Activated naive CD4-positive, alpha-beta T cell treated with anti-CD3 and anti-CD28 coated beads, Interleukin-2, amount 50 U/mL, for 72 hours (primary cell): ENCODE measurements at places on chromosomes 4 and X.

- DNase-seq: no peak
Measured at GRCh38 chr4:73673286-73673685, 53.0 kb upstream of the RASSF6 start.

GRCh38 chr4:110137829-110138228 is 60.6 kb downstream of the ELOVL6 start:
- no peak for DNase-seq

- DNase-seq: no peak
Measured at GRCh38 chrX:130418740-130419139, 17.0 kb downstream of the RBMX2 start.

GRCh38 chr4:107824350-107825071 is at the start of gene SGMS2:
TSS of gene SGMS2 (plus strand) at chr4:107824932. CDS start at chr4:107895554, 70,622 bp downstream.
- DNase-seq: peak; percentile 78

DNA sequence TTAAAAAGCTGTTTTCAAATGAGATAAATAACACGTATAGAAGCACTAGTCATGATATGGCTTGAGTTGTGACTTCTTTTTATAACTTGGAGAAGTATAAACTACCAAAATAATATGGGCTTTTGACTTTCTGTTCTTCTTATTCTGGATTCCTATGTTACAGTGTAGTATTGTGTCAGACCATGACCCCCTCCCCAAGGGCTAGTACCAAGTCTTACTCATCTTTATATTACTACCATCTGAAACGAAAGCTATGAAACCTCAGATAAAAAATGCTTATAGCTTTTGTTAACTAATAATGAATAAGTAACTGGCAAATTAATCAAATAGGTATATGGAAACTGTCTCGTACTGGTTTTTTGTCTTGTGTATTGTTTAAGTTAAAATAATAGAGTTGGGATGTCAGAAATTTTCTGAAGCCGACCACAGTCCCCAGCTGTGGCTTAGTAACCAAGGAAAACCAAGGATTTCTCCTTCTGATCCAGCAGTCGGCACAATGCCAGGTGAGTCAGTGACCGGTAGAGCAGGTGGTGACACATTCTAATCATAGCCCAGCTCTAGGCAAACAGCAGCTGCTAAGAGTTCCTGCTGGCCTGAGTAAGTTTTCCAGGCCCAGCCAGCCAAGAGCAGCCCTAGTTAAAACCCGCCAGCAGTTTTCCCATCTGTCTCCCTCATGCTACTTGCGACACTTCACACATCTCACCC is 163.3 kb upstream of the PRDX4 start:
- DNase-seq: no peak

DNA sequence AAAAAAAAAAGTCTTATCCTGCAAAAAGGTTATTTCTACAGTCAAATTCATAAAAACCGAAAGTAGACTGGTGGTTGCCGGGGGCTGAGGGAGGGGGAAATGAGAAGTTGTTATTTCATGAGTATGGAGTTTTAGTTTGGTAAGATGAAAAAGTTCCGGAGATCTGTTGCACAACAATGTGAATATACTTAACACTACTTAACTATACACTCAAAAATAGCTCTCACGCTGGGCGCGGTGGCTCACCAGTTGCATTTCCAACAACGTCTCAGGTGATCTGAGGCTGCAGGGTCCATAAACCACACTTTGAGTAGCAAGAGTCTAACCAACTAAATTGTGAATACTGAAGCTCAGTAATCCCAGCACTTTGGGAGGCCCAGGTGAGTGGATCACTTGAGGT is 52.4 kb downstream of the ANOS1 start:
- no peak for DNase-seq

- DNase-seq: no peak
Measured at GRCh38 chr4:9804918-9805317, 23.5 kb downstream of the DRD5 start.

DNA sequence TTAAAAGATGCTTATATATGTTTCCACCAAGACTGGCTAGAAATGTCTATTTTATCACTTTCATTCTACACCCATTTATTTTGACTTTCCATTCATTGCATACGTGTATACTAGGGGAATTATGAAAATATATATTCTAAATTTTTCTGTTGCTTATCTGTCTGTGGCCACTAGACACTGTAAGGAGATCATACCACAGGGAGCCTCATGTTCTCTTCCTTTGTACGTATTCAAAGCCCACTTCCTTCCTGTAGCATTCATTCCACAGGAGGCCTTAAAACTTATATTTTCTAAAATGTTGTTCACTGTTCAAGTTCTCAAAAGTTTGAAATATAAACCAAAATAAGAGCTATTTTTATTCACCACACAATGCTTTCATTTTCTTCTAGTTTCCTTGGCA is 1848.9 kb upstream of the TENM3 start:
- no peak for DNase-seq

DNA sequence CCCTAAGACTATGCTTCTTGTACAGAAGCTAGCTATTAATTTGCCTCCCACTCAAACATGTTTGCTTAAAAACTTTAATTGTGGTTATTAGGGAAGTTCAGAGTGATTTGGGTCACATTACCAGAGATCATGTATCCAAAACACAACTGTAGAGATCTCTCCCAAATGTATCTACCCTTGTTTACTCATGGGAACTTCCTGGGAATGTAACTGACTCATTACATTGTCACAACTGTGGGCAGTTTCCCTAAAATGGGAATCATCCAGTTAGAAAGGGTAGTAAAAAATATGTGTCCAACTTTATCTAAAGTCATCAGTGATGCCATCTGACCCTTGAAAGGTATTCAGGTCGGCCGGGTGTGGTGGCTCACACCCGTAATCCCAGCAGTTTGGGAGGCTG is 40.3 kb upstream of the GLRA3 start:
- no peak for DNase-seq

DNA sequence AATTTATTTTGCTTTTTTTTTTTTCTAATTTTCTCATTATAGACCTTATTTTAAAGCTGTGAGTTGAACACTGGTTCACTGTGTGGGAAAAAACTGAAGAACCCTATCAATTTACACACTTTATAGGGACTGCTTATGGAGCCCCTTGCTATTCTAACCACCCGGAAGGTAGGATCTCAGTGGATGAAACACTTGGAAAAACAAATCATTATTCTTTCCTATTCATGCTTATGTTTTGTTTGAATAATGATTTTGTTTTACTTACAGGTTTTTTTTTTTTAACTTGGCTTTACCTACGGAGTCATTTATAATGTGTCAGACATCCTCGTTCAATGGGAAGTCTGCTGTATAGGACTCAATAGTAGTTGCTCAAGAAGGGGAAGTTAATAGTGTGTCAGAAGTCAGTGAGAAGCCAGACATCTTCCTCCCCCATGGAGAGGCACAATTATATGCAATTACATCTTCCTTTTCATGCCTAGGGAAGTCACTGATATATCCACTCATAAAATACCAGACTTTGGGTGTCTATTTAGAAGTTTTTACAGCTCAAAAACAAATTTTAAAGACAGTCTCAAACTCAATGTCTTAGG is 113.2 kb downstream of the ARSF start:
- DNase-seq: no peak

DNA sequence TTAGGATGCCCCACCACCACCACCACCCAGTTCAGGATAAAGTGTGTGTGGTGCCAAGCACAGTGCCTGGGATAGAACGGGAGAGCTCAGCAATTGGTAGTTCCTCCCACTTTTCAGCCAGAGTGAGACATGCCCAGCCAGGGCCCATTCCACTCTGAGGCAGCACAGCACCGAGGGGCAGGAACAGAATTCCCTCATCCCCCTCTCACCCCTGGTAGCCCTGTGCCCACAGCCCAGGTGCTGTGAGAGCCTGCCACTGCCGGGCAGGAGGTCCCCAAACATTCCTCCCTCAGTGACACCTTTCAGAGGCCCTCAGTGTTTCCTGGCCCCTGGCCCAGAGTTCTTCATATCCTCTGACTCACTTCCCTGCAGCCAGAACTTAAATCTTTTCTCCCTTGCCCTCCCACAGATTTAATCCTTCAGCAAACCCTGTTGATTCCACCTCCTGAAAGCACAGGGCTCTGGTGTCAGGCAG is 8.1 kb downstream of the RIPPLY1 start:
- no peak for DNase-seq

DNA sequence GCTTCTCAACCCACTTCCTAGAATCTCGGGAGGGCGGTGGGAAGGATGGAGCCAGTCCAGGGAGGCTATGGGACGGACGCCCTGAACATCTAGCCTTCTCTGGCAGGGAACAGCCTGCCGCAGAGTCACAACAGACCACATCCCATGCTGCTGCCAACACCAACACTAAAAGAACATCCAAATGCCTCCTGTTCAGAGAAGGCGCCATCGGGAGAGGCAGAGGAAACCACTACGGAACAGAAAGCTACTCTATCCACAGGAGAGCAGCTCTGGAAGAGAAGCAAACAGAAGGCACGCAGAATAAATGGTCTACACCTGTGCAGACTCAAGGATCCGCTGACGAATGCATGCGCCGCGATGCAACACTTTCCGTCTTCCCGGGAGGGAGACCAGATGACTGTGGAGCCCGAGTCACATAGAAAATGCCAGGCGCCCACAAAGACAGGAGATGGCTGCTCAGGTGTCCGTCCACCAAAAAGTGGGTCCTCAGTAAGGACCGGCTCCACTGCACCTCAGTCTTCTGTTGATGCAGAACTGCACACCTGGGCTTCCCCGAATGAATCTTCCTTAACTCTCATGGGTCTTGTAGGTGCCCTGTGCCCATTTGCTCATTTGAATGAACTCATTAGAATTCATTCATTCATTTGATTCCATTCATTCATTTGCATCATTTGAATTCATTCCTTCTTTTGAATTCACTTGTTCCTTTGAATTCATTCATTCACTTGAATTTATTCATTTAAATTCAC is 217.5 kb downstream of the DHRSX start:
- DNase-seq: no peak

DNA sequence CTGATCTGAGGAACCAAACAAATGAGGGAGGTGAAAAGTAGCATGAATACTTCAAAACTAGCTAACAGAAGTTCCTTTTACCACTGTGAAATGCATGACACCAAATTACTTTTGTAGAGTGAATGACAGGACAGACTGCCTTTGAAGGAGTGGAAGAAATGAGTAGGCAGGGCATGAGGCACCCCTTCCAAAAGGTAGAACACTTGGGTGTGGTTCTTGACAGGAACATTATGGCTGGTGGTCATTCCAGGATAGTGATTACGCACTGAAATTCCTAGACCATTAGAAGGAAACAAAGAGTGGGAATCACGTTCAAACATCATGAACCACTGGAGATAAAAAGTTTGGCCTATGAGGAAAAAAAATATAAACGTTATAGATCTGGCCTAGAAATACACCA is 4.9 kb downstream of the HUWE1 start:
- DNase-seq: no peak

GRCh38 chrX:11066812-11067211 is 44.3 kb upstream of the HCCS start:
- DNase-seq: no peak

- no peak for DNase-seq
Measured at GRCh38 chrX:112636951-112637581, 42.7 kb downstream of the LHFPL1 start.

DNA sequence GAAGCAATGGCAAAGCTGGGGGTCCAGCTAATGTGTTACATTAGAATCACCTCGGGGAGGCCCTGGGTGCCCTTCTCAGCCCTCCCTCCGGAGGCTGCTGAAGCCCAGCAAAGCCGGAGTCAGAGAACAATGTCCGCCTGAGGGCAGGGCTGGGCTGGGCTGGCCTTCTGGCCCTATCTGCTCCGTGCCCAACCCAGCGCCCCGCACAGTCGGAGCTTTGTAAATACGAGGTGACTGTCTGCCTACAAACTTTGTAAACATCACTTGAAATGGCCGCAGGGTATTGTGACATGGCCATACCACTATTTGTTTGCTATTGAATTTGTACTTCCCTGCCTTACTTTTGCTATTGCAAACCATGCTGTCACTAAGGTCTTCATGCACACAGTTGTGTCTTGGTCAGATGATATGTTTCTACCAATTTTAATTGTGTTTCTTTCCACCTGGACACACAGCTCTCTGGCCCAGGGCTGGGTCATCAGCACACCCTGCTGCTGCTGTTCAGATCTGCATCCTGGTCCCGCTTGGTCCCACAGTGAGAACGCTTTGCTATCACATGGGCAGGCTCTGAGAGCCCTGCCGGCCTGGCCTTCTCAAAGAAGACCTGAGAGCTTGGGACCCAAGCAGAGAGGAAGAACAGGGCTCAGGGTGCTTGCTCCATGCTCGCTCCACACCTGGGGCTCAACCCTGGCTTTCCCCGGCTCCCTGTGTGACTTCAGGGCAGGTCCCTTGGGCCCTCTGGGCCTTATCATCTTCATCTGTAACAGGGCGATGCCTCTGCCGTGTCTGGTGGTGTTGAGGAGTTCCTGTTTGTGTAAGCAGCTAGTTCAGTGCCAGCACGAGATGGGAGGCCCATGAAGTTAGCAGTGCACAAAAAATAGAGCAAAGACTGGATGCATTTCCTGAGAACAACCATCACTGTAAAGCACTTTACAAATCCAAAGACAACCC is 2.3 kb downstream of the S100P start:
- DNase-seq: no peak

DNA sequence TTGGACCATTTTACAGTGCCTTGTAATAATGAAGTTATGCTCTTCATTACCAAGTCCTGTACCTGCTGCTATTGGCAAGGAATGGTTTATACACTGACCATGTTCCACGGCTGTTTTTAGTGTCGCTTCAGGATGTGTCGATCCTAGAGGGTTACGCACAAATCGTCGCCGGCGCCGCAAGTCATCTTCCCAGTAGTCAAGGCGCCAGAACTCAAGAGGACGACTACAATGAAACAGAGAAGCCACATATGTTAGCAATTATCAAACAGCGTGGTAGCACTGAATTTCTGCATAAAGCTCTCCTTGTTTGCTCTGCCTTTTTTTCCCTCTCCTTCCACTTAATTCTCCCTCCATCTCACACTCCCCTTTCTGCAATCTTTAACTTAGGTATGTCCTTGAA is 17.0 kb downstream of the MAB21L2 start:
- DNase-seq: no peak

GRCh38 chr4:126338548-126338947 is 1023.8 kb downstream of the FAT4 start:
- no peak for DNase-seq

DNA sequence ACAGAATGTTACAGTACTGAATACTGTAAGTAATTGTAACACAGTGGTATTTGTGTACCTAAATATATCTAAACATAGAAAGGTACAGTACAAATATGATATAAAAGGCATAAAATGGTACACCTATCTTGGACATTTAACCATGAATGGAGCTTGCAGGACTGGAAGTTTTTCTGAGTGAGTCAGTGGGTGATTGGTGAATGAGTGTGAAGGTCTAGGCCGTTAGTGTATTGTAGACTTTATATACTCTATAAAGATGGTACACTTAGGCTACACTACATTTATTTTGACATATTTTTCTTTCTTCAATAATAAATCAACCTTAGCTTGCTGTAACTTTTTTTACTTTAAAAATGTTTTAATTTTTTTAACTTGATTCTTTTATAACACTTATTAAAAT is 422.5 kb upstream of the FSTL5 start:
- DNase-seq: no peak
